Activated naive CD4-positive, alpha-beta T cell treated with anti-CD3 and anti-CD28 coated beads for 36 hours (primary cell): ENCODE measurements at places on chromosomes 7 and 10. TPM values are rescaled to one million over a fixed set of nuclear protein-coding genes. Genes with fewer than 3 reads are reported as not detected.

DNA sequence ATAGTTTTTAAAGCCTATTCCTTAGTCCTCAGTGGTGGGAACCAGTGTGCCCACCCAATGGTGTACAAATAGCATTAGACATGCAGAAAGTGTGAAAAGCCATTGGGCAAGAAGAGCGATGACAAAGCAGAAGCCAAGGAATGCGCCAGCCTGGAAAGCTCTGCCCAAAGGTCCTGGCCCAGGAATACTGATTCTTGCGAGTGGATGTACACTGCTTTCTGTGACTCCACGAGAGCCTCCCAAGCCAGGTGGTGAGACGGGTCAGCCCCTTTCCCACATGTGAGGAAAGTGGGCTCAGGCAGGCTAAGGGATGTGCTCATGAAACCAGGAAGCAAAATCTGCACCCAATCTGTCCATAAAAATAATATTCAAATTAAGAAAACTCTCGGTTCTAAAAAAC, 106.6 kb downstream of the ADCY1 start:
- no peak for DNase-seq

ARHGAP22 gene
- total RNA-seq: not detected

DOCK4 gene
- 0.43 TPM for total RNA-seq

PRKCQ gene
- 49.5 TPM for total RNA-seq

DNA sequence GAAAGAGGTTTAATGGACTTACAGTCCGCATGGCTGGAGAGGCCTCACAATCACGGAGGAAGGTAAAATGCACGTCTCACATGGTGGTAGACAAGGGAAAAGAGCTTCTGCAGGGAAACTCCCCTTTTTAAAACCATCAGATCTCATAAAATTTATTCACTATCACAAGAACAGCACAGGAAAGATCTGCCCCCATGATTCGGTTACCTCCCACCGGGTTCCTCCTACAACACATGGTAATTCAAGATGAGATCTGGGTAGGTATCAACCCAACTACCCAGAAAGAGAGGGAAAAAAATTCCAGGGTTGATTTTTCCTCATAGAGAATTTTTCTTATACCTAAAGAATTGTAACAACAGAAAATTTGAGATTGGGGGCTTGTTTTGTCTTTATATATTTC, 13.9 kb downstream of the RAPGEF5 start:
- no peak for DNase-seq

GPR141 gene
- not detected for total RNA-seq

GRCh38 chr10:69285699-69286098, 7.4 kb downstream of the HK1 start:
- DNase-seq: no peak

- no peak for DNase-seq
Measured at GRCh38 chr7:139651308-139651707, 126.5 kb downstream of the HIPK2 start.

ACSM6 gene
- total RNA-seq: not detected

- no peak for DNase-seq
Measured at GRCh38 chr10:612696-613095, 76.8 kb downstream of the DIP2C start.

DNA sequence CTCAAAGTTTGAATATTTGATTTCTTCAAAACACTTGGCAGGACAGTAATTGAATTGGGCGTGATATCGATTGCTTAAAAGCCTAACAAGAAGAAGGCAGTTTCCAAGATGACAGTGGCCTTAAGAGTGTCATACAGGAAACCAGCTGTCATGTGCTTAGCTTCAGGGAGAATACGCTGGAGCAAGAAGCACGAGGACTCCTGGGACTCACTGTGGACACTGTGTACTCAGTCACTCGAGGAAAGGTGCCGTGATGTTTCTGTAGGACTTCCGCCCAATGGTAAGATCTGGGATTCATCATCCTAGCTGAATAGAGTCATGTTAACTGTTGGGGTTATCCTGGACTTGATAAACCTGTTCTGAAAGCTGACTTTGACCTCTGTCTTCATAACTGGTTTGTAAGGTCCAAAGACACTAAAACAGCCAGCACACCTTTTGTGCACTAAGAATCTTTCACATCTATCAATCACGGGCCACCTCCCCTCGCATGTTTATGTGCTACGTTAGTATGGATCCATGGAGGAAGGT, 113.5 kb downstream of the CELF2 start:
- no peak for DNase-seq

DENND2A gene
- total RNA-seq: not detected

ZP3 gene
- 26.6 TPM for total RNA-seq

GRCh38 chr10:122466951-122467381, 5.6 kb downstream of the HTRA1 start:
- DNase-seq: no peak

DNA sequence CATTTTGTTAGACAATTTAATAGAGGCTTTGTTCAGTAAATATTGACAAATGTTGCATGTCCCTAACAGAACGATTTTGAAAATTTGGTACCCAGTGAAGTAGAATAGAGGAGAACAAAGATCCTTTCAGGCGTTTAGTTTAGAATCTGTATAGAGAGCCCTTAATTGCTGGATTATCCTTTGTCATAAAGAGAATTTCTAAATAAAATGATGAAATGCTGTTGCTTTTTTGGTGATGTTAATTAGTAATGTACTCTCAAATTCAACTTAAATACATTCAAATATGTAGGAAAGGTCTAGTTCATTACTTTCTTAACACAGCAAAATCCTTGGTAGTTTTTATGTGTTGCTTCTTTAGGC, 1.2 kb downstream of the LUC7L2 start:
- no peak for DNase-seq

DNA sequence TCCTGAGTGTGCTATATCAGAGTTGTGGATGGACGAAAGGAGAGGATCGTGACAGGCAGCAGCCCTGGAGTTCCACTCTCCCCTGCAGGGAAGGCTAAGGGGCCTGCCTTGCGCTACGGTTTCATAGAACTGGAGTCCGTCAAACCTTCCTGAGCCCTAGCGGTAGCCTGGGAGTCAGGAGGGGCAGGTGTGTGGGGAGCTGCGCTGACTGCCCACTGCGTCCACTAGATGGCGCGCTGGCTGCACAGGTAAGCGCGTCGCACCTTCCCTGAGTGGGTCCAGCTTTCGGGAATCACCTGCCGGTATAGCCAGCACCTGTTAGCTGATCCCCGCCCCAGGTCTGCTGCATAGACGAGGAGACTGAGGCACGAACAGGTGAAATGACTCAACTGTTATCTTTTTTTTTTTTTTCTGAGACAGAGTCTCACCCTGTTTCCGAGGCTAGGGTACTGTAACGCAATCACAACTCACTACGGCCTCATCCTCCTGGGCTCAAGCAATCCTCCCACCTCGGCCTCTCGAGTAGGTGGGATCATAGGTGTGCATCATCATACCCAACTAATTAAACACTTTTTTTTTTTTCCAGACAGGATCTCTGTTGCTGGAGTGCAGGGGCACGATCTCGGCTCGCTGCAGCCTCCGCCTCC, 20.2 kb upstream of the BAIAP2L1 start:
- DNase-seq: peak; percentile 74

OR2A1 gene
- total RNA-seq: not detected
